ENCODE measurements at places on chromosomes 11 and 22. TPM values are rescaled to one million over a fixed set of nuclear protein-coding genes. Genes with fewer than 3 reads are reported as not detected.

The CD3G gene
- polyA plus RNA-seq, result 0.04 TPM

DNA sequence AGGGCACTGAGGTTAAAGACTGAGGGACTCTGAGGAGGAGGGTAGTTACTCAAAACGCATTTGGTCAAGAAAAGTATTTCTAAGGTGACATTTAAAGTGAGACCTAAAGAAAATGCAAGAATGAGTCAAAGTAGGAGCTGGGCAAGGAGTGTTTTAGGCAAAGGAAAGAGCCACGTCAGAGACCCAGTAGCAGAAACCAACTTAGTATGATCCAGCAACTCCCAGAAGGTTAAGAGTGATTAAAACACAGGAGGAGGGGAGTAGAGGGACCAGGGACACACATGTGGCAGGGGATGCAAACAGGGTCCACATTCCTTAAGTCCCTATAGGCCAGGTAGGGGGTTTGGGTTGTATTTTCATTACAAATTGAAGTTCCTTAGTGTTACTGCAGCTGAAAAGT, 24.3 kb upstream of the CCDC34 start:
- peaks cover 28% of the 10 kb centered on the region for H3K4me1 ChIP-seq
- no peaks in the 10 kb centered on the region for H3K27me3 ChIP-seq
- peak overlapping the region; percentile 15 for H3K27ac ChIP-seq
- DNase-seq, result no peak

DNA sequence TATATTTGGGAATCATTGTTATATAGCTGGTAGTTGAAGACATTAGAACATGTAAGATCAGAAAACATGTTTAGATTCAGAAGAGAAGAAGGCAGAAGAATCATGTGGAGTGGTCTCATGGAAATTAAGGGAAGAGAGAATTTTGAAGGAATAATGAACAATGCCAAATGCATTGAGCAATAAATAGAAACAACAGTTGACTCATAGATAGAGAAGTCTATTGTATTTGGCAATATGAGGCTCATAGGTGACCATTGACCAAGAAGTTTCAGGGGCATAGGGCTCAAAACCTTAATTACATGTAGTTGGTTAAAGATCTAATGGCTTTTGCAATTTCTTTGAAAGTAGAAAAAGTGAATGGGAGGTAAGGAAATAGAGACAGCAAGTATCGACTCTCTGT, 123.9 kb downstream of the PAX6 start:
- H3K27me3 ChIP-seq, result no peaks in the 10 kb centered on the region
- no peak for DNase-seq
- H3K36me3 ChIP-seq, result no peaks in the 10 kb centered on the region
- H3K4me3 ChIP-seq, result no peak overlapping the region
- no peak overlapping the region for H3K27ac ChIP-seq

DNA sequence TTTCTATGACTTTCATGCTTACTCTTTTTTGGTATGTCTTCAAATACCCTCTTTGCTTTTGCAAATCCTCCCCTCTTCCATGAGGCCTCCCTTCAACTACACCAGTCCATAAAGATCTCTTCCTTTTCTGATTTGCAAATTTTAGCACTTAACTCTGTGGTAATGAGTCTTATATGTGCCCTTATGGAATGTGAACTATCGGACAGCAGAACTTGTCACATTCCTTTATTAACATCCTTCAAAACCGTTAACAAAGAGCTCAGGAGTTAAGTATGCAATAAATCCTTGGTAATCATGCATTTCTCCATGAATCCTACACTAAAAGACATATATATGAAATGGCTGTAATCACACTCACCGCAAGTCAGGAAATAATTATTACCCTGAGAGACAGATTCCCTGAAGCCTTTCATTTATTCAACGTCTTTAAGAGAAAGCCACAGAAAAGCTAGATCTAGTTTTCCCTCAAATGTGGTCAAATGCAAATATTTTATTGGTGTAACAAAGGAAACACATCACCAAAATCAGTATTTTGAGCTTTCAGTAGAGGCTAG, 7.4 kb downstream of the CLNS1A start:
- no peak overlapping the region for H3K4me3 ChIP-seq
- H3K36me3 ChIP-seq, result no peaks in the 10 kb centered on the region
- no peak for DNase-seq
- no peaks in the 10 kb centered on the region for H3K4me1 ChIP-seq
- H3K27ac ChIP-seq, result no peak overlapping the region

DNA sequence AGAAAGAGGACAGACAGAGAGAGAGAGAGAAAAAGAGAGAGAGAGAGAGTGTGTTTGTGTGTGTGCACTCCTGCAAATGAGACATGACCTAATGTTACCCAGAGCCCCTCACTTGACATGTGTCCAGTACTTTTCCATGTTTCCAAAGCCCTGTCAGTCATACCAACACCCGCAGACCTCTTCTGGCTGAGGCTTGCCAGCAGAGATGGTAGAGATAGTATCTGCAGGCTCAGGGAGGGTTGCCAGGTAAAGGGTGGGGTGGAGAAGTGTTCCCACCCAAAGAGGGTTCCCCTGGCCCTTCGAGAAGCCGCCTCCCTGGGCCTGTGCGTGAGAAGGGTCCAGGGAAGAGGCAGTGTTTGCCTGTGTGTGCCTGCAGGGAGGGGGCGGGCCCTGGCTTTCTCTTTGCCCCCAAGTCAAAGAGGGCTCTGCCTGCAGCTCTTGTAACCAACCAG, 40.7 kb downstream of the POU2F3 start:
- no peaks in the 10 kb centered on the region for H3K27me3 ChIP-seq
- no peaks in the 10 kb centered on the region for H3K36me3 ChIP-seq

DNA sequence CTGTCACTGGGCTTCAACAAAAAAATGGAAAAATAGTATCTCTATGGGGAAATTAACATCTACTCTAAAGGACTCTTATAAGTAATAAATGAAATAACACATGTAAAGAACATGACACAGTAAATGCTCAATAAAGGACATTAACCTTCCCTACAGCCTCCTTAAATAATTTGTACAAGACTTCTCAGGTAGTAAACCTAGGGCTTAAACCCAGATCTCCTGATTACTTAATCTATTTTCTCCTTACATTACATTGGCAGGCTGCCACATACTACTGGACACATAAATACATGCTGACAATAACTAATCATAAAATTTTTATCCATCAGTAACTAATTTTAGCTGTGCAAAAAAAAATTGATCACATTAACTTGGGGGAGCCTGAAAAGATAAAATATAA, 4.9 kb downstream of the AMBRA1 start:
- no peaks in the 10 kb centered on the region for H3K36me3 ChIP-seq
- H3K27ac ChIP-seq, result no peak overlapping the region
- H3K4me1 ChIP-seq, result peaks cover 4% of the 10 kb centered on the region
- no peak for DNase-seq
- H3K4me3 ChIP-seq, result no peak overlapping the region

GRCh38 chr11:61357233-61357893, 4.3 kb downstream of the CYB561A3 start:
- H3K4me1 ChIP-seq, result no peaks in the 10 kb centered on the region
- H3K4me3 ChIP-seq, result no peak overlapping the region
- no peak overlapping the region for H3K27ac ChIP-seq
- DNase-seq, result no peak
- H3K36me3 ChIP-seq, result no peaks in the 10 kb centered on the region

The OR10AG1 gene
- not detected for polyA plus RNA-seq

DNA sequence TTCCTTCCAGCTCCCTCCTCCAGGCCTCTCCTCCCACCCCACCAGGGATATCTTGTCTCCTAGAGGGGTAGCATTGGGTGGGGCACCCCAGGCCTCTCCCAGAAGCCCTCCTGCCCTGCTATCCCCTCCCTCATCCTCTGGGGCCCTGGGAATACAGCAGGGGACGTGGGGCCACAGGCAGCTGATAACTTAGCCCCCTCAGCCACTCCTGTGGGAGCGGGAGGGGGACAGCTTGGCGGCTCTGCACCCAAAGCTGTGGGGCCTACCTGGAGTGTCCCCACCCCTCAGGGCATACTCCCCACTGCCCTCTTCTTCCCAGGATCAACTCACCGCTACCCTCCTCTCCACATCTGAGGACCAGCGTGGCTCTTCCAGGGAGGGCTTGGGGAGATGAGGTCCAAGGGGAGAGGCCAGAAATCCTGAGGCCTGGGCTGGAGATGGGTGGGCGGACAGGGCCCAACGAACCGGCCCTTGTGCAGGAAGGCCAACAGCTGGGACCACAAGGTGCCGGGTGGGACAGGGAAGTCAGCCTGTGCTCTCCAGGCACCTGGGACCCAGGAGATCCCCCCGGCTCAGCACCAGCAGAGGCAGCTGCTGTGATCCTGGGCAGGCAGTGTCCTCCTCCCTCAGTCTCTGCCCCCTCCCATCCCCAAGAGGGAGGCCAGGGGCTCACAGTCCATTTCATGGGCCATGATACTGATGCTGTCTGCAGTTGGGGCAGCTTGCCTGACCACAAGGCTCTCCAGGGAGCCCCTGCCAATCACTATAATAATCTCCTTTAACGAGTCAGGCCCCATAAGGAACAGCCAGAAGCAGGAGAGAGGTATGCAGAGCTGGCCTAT, 23.2 kb downstream of the NEAT1 start:
- no peaks in the 10 kb centered on the region for H3K27me3 ChIP-seq
- DNase-seq, result peak; percentile 57
- H3K36me3 ChIP-seq, result peaks cover 24% of the 10 kb centered on the region

GRCh38 chr11:76648061-76648460, 22.5 kb downstream of the LRRC32 start:
- no peaks in the 10 kb centered on the region for H3K27me3 ChIP-seq
- H3K27ac ChIP-seq, result no peak overlapping the region
- no peaks in the 10 kb centered on the region for H3K4me1 ChIP-seq

DNA sequence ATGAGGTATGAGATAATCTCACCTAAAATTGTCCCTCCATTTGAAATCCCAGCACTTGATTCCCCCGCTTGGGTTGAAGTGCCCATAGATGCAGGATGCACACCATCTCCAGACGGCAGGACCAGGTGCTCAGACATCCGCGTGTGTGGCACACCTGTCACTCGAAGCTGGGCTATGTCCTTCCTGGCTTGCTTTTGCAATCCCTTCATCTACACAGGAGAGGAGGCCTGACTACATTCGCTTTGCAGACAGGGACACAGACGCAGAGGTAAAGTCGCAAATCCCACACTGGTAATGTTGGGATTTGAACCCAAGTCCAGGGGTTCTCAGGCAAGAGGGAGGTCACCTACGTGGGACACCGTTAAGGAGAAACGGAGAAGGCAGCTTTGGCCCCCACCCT, 7.2 kb upstream of the CYTH4 start:
- DNase-seq, result no peak
- H3K27me3 ChIP-seq, result no peaks in the 10 kb centered on the region
- H3K4me1 ChIP-seq, result no peaks in the 10 kb centered on the region
- H3K27ac ChIP-seq, result no peak overlapping the region

- H3K27me3 ChIP-seq, result no peaks in the 10 kb centered on the region
- H3K4me1 ChIP-seq, result peaks cover 10% of the 10 kb centered on the region
- peak; percentile 85 for DNase-seq
- H3K4me3 ChIP-seq, result peak overlapping the region; percentile 57
- H3K36me3 ChIP-seq, result no peaks in the 10 kb centered on the region
- peak overlapping the region; percentile 90 for H3K27ac ChIP-seq
Observed at GRCh38 chr11:64305691-64306562, 603 bp downstream of the ESRRA start.

DNA sequence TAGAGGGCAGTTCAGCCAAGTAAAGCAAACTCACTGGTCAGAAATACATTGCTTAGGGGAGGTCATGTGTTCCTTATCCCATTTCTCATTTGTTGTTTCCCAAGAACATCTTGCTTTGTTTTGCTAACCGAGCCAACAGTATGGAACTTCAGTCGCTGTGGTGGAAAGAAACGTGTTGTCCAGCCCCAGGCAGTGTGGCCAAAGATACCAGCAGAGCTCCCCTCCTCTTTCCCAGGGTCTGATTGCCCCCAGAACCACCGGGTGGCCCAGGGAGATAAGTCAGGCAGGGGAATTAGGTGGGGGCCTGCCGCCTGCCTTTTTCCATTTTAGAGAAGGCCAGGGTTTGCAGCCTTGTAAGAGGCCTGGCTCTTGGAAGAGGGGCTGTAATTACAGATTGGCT, 98.7 kb upstream of the CRYBB3 start:
- H3K36me3 ChIP-seq, result no peaks in the 10 kb centered on the region
- H3K4me1 ChIP-seq, result no peaks in the 10 kb centered on the region
- H3K4me3 ChIP-seq, result no peak overlapping the region
- H3K27me3 ChIP-seq, result no peaks in the 10 kb centered on the region
- H3K27ac ChIP-seq, result no peak overlapping the region

GRCh38 chr11:12179531-12179930, 69.1 kb downstream of the MICAL2 start:
- H3K4me3 ChIP-seq, result no peak overlapping the region
- H3K27me3 ChIP-seq, result no peaks in the 10 kb centered on the region
- peaks cover 11% of the 10 kb centered on the region for H3K4me1 ChIP-seq
- H3K36me3 ChIP-seq, result no peaks in the 10 kb centered on the region
- no peak for DNase-seq

Data from pancreas (tissue), 10 donors.